Dermis blood vessel endothelial cell (primary cell): ENCODE measurements at places on chromosomes 13 and 19. TPM values are rescaled to one million over a fixed set of nuclear protein-coding genes. Genes with fewer than 3 reads are reported as not detected.

The LAIR1 gene
- total RNA-seq, result not detected in 2 replicates

The HSPBP1 gene
- total RNA-seq, result 23.5 and 41.4 TPM in 2 replicates

The RB1 gene
- 41.7 and 61.2 TPM in 2 replicates for total RNA-seq

DNA sequence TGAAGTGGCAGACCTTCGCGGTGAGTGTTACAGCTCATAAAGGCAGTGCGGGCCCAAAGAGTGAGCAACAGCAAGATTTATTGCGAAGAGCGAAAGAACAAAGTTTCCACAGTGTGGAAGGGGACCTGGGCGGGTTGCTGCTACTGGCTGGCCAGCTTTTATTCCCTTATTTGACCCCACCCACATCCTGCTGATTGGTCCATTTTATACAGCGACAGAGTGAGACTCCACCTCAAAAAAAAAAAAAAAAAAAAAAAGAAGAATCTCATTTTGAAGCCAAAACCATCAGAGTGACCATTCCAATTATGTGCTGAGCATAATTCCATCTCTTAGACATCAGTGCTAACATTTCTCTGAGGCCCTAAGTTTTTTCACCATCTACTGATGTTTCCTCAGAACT is 1.9 kb upstream of the ZNF552 start:
- DNase-seq, result no peak

GRCh38 chr13:28624707-28625432 is 34.1 kb upstream of the POMP start:
- no peak for DNase-seq

DNA sequence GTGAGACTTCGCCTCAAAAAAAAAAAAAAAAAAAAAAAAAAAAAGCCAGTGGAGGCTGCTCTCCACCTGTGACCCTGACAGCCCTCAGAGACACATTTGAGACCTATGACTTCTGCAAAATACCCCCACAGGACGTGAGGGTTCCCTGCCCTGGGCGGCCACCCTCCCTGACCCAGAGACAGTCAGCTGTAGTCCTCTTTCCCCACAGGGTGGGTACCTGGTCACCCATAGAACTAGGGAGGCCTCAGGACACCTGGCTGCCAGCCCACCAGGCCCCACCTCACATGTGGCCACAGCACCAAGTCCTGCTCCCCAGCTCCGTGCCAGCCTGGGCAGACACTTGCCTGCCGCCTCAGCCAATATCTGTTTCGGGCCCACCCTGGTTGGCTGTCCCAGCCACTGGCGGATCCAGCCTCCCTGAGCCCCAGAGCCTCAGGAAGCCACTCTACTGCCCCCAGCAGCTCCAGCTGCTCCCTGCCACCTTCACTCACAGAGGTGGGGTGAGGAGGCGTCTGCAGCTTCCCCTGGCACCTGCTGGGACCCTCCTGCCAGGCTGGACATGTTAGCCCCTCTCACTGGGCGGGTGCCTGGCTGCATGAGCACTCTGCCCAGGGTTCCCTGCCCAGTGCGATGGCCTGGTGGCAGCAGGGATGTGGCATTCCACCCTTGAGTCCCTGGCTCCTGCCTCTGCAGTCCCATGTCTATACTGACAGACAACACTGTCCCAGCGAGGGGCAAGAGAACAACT is 6.9 kb downstream of the MKNK2 start:
- DNase-seq, result no peak

DNA sequence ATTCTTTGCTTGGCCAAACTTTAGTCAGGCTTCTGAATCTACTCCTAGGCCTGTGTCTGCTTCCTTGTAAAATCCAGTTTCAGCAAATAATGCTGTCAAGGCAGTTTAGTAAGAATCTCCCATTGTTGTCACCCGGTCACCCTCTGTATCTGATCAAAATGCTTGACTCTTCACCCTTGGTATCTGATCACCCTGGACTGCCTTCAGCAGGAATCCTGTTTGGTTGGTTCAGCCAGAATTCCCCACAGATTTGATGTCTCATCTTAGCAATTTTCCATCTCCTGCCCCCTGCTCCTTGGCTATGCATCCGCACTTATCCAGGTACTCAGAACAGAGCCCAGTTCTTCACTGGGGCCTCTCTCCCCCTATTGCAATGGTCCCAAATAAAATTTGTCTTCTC is 172.4 kb upstream of the UBL3 start:
- no peak for DNase-seq

DNA sequence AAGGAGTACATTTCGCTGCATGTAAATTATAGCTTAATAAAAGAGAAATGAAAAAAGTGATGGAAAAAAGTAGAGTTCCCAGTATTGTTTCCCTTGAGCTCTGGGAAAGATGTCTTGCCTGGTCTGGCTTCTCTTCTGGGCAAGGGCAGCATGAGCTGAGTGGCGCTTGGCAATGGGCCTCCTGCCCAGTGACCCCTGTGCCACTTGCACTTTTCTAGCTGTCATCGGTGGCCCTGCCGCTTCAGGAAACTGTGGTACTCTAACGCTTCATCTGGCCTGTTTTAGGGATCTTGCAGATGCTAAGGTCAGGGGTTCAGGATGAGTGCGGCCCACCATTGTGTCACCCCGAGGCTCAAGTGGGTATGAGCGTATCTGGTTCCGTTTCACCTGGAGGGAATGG is 161.4 kb downstream of the MTUS2 start:
- DNase-seq, result no peak

DNA sequence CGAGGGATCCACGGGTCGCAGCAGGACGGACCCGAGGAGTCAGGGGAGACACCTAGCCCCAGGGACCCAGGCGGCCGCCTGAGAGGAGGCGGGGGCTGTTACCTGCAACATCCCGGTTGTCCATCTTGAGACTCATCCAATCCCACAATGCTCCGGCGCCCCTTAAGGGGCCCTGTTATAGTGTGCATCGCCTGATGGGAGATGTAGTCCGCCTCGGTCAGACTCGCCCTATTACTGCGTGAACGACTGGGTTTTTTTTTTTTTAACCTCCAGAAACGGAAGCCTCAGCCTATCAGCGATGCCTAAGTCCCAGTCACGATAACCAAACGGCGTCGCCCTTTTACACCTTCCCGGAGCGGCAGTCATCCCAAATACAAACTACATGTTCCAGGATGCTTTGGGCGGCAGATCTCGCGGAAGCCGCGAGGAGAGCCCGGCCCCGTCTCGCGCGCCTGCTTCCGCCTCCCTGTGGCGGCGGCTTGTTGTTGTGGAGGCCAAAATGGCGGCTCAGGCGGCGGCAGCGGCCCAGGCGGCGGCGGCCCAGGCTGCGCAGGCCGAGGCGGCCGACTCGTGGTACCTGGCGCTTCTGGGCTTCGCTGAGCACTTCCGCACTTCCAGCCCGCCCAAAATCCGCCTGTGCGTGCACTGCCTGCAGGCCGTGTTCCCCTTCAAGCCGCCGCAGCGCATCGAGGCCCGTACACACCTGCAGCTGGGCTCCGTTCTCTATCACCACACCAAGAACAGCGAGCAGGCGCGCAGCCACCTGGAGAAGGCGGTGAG is at the start of the genes MAU2 and SUGP1:
TSS of gene MAU2 (plus strand) at position 469 of the 780 bp plus-strand sequence. CDS start at position 500, 31 bp downstream.
TSS of gene SUGP1 (minus strand) at position 149 of the 780 bp plus-strand sequence. CDS start at position 136, 13 bp downstream.
- DNase-seq, result peak; percentile 93

DNA sequence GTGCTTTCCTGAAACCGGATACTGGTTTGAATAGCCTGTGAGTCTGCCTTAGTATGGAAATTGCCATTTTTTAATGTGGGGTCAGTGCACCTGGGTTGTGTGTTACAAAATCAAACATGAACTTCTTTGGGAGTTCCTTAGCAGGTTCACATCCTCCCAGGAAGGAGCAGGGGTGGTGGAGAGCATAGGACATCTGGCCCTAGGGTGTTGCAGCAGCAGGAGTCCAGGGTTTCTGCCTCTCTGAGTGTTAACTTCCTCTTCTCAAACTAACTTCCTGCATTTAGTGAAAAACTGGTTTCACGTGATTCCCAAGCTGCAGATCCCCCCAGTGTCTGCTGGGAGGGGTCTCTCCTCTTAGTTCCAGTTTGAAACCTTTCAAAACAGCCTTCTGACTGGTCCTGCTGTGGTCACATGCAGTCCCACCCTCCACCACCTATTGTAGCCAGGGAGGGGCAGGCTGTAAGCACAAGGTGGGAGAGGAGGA is 7.2 kb downstream of the RNASEH2B start:
- DNase-seq, result peak; percentile 27

DNA sequence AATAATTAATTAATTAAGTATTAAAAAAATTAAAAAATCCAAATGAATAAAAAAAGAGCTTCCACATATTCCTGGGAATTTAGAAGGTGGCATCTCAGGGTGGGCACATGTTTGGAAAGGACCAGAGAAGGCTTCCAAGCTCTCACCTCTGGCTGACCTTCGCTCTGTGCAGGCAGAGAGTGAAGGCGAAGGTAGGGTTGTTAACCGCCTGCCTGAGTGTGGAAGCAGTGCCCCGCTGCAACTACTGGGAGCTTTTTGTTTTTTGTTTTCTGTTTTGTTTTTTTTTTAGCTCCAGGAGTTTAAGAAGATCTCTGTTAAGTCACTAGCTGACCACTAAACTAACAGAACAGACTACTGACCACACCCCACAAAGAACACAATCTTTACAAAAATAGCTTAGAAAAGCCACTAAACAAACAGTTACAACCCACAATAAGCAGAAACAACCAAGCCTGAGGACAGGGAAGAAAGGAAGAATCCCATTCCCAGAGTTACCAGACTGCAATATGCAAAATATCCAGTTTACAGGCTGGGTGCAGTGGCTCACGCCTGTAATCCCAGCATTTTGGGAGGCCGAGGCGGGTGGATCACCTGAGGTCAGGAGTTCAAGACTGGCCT is 11.4 kb downstream of the ZNF541 start:
- DNase-seq, result no peak

DNA sequence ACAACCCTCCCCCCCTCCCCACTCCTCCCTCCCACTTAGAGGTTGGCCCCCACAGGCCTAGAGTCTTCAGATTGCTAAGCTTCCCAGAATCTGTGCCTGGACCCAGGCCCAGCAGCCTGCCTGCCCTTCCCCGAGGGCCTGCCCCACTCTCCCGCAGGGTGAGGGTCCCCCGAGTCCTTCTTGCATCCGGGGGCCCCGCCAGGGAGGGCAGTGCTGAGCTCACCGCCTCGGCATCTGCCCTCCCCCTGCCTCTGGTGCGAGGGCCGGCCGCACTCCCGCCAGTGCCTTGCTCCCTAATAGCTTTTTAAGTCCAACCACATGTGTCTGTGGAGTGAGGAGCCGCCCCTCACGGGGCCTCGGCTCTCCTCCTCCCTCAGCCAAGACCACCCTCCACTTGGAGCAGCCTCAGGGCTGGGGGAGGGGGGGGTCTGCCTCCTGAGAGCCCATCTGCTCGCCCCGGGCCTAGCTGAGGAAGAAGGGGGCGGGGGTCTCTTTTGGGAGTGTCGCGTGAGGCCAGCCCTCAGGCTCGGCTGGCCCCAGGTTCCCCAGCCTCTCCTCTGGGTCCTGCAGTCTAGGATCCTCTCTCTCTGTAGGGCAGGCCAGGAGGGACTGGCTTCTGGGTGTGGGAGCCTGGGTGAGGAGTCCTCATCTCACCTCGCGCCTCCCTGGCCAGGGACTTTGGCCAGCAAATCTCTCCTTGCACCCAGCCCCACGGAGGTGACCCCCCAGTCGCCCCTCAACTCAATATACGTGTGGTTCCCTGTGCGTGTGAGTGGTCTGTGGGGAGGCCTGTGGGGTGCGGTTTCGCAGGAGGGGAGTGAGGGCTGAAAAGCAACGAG is 47.2 kb downstream of the LYL1 start:
- DNase-seq, result peak; percentile 44

DNA sequence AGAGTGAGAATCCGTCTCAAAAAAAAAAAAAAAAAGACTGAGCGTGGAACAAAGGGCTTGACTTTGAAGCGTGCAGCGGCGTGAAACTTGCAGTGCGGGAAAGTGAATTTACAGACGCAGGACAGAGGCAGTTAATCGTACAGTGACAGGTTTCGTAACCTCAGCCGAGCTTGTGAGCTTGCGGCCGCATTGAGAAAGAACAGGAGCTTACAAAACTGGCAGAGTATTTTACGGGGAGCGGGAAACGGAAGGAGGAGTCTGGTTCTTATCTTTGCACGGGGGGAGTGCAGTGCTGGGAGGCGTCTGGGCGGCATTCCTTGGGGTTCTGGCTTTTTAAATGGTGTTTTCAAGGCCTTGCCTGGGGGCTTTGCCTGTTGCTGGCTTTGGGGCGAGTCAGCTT is 6.0 kb upstream of the BSG start:
- no peak for DNase-seq
